ENCODE measurements at places on chromosomes 5 and 9.
A peak's percentile ranks its signal among the peaks of the same experiment; 100 is the strongest.

DNA sequence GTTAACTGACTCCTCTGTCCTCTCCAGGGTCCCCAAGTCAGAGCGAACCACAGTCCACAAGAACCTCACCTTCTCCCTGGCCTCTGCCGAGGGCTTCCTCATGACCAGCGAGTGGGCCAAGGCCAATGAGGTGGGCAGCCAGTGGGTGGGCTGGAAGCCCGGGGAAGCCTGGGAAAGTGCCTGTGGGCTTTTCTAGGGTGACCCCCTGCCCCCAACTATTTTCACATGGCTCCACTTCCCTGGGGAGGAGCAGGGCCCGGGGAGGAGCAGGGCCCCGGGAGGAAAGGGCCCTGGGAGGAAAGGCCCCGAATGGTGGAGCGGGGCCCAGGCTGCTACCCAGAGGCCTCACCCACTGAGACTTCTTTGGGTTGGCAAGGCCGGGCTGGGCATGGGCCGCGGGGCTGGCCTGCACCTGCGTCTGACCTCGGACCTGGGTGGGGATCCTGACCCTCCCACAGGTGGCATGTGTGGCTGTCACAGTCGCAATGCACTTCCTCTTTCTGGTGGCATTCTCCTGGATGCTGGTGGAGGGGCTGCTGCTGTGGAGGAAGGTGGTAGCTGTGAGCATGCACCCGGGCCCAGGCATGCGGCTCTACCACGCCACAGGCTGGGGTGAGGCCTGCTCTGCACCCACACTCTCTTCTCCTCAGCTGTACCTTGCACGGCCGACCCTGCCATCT, 17.9 kb downstream of the ADGRD2 start:
- no peak for ATAC-seq

- ATAC-seq = no peak
Observed at GRCh38 chr9:101275769-101276250, 109.0 kb downstream of the BAAT start.

DNA sequence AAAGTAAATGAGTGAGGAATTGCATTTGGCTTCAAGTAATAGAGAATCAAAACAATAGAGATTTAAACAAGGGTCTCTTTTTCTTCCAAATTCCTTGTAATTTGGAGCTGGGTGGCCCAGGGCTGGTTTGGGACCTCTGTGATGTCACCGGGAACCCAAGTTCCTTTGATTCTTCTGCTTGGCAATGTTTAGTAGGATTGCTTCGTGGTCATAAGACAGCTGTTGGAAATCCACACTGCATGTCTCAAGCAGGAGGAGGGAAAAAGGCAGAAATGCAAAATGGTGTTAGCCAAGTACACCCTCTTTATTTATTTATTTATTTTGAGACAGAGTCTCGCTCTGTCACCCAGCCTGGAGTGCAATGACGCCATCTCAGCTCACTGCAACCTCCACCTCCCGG, 72.6 kb upstream of the IL12B start:
- ATAC-seq = no peak

DNA sequence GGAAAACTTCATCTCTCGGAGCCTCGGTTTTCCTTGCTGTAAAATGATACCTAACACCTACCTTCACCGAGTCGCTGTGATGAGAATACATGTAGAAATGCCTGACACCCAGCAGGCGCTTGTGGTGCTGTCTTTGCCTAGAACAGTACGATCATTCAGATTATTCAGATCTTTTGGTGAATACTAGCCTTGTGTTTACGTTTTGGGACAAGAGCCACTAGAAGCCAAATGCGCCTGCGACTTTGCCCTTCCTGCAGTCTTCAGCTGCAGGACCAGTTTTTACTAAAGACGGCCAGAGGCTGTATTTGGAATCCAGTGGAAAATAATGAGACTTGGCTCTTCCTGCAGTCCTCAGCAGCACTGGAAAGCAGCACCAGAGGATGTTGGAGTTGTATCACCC, 189.6 kb downstream of the TRIO start:
- no peak for ATAC-seq

DNA sequence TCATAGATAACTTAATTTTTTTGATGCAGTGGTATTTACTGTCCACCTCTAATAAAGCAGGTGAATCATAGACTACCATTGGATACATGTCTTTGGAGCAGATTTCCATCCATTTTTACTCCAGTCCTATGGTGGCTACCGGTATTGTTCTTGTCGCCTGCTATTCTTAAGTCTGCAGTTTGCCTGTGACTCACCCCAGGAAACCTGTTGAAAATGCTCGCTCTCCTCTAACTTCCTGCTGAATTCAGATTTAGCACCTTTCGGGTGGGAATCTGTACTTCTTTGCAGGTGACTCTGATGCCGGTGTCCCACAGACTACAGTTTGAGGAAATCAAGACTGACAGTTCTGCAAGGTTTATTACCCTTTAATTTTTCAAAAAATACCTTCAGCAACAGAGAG, 58.8 kb upstream of the DHFR start:
- ATAC-seq = no peak

GRCh38 chr9:94645901-94646300, 6.6 kb upstream of the FBP1 start:
- ATAC-seq = peak; percentile 95

GRCh38 chr5:72063219-72063819, 44.0 kb upstream of the MAP1B start:
- ATAC-seq = no peak

DNA sequence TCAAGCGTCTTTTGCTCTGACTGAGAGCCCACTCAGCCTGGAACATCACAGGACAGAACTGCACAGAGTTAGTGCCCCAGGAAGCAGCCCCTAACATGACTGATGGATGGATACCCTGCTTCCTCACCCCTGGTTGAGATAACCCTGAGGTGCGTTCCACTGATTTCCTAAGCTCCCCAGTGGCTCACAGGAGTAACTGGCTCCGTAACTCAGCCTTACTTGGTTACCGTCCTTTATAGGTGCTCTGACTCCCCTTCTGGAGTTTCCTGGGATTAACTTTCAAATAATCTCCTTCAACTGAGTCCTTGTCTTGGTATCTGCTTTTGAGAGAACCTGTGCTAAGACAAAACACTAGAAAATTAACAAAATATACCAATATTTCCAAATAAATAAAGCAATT, 449.5 kb downstream of the AGTPBP1 start:
- no peak for ATAC-seq

DNA sequence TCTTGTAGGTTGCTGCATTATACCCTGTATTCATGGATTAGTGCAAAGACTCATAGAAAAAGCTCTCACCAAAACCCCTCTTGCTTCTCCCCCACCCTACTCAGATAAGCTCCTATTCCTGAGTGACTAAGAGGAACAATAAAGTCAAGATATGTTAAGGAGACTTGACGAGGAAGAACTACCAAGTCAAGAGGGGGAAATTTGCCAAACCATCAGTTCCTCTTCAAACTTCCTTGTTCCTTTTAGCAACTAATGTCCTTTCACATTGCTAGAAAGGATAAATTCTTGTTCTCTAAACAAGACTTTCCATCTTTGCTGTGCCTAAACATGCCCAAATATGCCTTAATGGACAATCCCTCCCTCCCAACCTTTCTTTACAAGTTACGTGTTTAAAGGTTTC, 27.0 kb downstream of the CNOT8 start:
- no peak for ATAC-seq

DNA sequence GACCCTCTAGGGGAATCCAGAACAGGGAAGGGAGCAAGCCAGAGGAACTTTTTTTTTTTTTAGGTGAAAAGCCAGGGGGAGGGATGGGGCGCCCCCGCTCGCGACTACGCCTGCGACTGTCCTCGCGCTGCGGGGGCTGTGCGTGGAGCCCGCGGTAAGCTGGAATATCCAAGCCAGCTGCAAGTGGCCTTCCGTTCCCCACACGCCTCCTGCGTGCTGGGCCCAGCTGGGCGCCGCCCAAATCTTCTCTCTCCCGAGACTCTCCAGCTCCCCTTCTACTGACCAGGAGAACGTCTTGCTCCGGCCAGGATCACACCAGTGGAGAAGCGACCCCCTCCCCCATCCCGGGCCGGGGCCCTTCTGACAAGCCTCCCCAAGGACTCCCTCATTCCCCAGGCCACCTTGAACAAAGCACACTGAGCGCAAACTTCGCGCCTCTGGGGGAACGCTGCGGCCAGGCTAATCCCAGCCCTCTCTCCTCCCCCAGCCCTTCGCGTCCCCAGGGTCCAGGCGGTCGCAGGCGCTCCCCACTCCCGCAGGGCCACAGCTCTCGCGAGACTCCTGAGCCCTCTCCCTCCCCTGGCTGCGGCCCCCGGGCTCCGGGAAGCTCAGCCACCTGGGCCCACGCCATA, 6.6 kb downstream of the BARX1 start:
- no peak for ATAC-seq

DNA sequence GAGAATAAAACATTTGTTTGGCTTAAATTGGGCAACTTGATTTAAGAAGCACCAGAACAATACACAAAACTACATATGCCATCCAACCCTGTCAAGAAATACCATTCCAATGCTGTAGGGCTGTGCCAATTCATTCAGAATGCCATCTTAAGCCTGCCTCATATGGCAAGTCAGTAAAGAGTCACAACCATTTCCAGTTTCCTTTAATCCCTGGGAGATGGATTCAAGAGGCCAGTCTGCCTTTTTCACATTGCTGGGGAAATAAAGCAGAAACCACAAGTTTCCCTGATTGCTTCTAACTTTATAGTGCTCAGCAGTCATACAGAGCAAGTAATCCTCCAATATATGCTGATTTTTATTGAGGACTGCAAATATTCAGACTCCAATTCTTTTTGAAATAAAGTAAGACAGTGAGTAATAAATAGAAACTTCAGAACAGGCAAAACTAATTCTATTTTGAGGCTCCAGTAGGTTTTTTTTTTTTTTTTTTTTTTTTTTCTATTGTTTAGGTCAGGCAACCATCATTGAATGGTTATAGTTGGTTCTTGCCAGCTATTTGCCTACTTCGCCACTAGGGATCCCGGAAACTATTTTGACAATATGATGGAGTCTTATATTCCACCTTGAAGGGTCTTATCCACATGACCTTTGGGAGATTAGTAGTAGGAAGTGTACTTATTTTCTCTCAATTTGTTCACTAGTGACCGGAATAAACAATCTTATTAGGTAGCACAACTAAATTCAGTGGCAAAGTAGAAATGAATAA, 400.9 kb upstream of the MEF2C start:
- ATAC-seq = no peak

DNA sequence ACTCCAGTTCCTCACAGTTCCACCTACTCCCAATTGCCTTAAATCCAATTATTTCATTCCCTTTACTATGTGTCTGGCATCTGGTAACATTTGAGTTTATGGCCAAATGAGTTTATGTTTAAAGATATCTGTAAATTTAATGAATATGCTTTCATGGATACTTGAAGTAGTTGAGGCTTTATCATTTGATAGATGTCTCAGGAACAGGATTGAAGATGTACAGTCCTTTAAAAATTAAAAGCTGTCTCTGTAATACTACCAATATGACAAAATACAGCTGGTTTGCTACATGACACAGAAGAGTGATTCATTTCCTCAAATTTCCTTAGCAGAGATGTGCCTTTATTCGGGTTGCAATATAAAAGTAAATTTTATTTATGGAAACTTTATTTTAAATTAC, 2326.0 kb upstream of the ACO1 start:
- ATAC-seq = no peak

DNA sequence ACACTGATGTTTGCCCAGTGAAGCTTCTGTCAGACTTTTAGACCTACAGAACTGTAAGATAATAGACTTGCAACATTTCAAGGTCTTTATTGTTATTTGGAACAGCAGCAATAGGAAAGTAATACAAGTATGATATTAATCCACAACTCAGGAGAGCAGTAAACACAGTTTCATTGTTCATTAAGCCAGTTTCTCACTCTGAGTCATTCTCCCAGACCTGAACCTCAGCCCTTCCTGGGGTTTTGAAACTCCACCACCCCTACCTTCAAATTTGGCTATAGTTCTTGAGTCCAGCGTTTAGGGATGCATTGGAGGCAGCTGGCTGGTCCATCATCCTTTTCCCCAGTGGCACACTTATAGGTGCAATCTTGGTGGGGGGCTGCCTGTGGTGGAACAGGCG, 203.2 kb downstream of the RAB3C start:
- ATAC-seq = no peak

DNA sequence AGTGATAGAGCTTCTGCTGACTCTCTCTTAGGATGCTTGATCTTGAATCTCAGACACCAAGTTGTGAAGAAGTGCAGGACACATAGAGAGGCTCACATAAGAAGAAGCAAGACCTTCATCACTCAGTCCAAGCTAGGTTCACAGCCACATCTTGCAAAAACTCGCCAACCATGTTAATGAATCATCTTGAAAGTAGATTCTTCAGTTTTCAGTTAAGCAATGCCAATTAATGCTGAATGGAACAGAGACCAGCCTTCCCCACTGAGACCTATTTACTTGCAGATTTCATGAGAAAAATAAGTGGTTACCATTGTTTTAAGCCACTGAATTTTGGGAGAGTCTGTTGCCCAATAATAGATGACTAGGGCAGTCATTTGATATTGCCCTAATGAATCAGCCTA, 217.7 kb upstream of the EDIL3 start:
- ATAC-seq = no peak

DNA sequence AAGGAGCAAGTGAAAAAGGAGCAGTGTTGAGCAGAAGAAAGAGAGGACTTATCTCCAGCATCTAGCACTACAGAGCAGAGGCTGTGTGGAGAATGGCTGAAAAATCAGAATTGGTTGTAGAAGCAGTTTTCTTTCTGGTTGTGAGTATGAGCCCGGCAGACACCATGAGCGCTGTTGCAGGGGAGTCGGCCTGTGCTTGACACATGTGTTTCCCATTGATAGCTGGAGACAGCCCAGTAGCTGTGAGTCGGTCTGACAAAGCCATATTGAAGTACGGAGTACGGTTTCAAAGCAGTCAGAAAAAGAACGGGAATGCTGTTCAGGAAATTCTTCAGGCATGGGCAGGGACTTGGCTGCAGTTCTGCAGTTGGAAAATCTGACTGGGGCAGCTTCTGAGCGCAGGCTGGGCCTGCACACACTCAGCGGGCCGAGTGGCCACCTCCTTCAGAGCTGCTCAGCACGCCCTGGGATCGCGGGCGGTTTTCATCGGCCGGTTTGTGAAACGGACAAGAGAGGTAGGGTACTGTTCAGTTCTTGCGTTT, at the start of gene SGCD:
TSS of gene SGCD (plus strand) at position 447 of the 542 bp plus-strand sequence.
- ATAC-seq = peak; percentile 91

DNA sequence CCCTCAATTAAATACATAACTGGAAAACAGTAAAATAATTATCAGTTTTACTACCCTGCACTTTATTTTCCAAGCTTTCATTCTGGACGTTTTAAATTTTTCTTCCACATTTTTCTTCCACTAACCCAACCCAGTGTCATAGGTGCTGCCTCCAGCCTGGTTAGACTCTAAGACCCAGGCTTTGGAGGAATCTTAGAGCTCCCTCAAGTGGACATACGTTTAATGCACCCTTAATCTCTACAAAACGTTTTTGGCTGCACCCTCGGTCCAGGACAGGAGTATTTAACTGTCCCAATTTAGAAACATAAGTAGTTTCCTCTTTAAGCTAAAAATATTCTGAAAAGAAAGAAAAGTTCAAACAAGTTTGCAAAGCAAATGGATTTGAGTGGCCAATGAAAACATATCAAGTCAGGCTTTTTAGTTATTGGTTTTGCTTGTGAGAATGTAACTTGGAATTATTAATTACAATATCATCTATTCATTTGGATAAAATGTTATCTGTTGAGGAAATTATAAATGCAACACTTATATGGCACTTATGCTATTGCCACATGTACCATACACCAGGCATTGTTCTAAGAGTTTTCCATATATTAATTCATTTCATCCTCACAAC, 38.9 kb downstream of the CDH6 start:
- ATAC-seq = peak; percentile 45

GRCh38 chr9:98850851-98851729, 43.6 kb downstream of the GALNT12 start:
- ATAC-seq = no peak
